ENCODE measurements at places on chromosomes 5 and 9. TPM values are rescaled to one million over a fixed set of nuclear protein-coding genes. Genes with fewer than 3 reads are reported as not detected.

- H3K4me1 ChIP-seq, result no peaks in the 10 kb centered on the region
- DNase-seq, result no peak
- no peaks in the 10 kb centered on the region for H3K36me3 ChIP-seq
- no peak overlapping the region for H3K27ac ChIP-seq
- no peak overlapping the region for H3K4me3 ChIP-seq
- no peaks in the 10 kb centered on the region for H3K27me3 ChIP-seq
These were observed 135.8 kb downstream of the ROR2 start for GRCh38 chr9:91814201-91814600.

The NUTM2F gene
- not detected for total RNA-seq

DNA sequence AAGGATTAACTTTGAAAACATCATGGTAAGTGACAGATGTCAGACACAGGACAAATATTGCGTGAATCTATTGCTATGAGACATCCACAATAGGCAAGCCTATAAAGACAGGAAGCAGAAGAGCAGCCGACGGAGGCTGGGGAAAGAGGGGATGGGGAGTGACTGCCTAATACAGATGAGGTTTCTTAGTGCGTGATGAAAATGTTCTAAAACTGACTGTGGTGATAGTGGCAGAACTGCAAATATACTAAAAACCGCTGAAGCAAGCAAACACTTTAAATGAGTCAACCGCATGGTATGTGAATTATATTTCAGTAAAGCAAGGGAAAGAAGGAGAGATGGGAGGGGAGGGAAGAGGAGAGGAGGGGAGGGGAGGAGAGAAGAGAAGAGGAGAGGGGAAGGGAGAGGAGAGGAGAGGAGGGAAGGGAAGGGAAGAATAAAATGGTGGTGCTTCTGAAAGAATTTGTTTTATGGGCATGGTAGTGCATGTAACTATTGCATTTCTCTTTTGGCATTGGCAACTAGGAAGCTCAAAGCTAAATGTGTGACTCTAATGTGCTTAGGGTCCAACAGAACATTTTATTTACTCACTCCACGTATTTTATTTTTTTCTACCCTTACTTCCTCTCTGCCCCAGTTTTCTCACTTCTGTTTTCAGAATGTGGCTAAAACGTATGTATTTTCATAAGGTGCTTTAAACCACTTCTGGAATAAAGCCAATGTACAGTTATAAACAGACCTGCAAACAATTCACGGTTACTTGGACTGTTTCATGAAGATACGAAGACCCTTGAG, 21.3 kb downstream of the AKNA start:
- H3K4me1 ChIP-seq, result peaks cover 88% of the 10 kb centered on the region
- peak; percentile 74 for DNase-seq
- no peaks in the 10 kb centered on the region for H3K27me3 ChIP-seq
- H3K27ac ChIP-seq, result peak overlapping the region; percentile 80
- peak overlapping the region; percentile 45 for H3K4me3 ChIP-seq

DNA sequence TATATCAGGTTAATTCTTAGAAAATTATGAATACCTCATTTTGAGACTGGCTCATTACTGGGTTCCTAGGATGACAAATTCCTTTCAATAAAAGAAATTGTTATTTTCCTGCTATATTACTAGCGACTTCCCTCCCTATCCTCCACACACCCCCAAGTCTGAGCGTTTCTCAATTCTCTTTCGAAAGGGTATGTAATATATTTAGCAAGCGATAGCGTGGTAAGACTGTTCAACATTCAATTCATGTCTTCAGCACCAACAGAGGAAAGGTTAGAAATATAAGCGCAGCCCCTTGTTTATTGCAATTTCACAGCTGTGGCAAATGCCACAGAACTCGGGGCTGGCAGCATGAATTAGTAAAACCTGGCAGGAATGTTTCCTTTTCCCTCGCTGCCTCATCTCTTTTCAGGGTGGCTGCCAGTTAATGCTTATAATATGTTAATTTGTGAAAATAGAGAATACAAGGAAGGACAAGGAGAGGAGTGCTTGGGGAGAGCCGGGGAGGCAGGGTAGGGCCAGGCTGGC, 152.7 kb upstream of the TBCA start:
- peaks cover 4% of the 10 kb centered on the region for H3K27me3 ChIP-seq
- no peak overlapping the region for H3K27ac ChIP-seq
- DNase-seq, result no peak
- no peak overlapping the region for H3K4me3 ChIP-seq
- no peaks in the 10 kb centered on the region for H3K4me1 ChIP-seq

The PAX5 gene
- total RNA-seq, result 275 TPM

DNA sequence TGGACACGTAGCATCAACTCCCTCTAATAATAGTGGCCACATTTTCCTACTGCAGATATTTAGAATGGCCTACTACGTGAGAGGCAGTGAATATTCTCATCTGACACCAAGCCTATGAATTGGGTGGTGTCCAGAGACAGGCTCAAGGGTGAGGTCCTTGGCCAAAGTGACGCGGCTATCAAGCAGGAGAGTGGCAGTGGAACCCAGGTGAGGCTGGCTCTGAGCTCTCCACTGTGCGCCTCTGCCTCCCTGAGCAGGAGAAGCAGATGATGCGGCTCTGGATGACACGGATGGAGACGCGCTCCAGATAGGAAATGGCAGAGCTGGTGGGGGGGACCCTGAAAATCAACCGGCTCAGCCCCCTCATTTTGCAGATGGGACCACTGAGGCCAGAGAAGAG, 69.7 kb downstream of the CFAP77 start:
- no peak overlapping the region for H3K4me3 ChIP-seq
- H3K36me3 ChIP-seq, result no peaks in the 10 kb centered on the region
- no peak for DNase-seq
- no peak overlapping the region for H3K27ac ChIP-seq
- no peaks in the 10 kb centered on the region for H3K27me3 ChIP-seq

- peak overlapping the region; percentile 83 for H3K27ac ChIP-seq
- no peaks in the 10 kb centered on the region for H3K36me3 ChIP-seq
- no peak overlapping the region for H3K4me3 ChIP-seq
- no peaks in the 10 kb centered on the region for H3K27me3 ChIP-seq
- DNase-seq, result no peak
- peaks cover 49% of the 10 kb centered on the region for H3K4me1 ChIP-seq
These were observed 2.2 kb upstream of the LCN6 start for GRCh38 chr9:136750526-136750925.

- H3K27ac ChIP-seq, result no peak overlapping the region
- DNase-seq, result no peak
- H3K36me3 ChIP-seq, result no peaks in the 10 kb centered on the region
- H3K27me3 ChIP-seq, result peaks cover 17% of the 10 kb centered on the region
These were observed 1.3 kb upstream of the ZBTB34 start for GRCh38 chr9:126859111-126859510.

The HDHD3 gene
- 26.2 TPM for total RNA-seq

- no peak overlapping the region for H3K4me3 ChIP-seq
- H3K27me3 ChIP-seq, result no peaks in the 10 kb centered on the region
- no peak overlapping the region for H3K27ac ChIP-seq
- no peaks in the 10 kb centered on the region for H3K36me3 ChIP-seq
- DNase-seq, result no peak
These were observed 201.7 kb upstream of the PTGER4 start for GRCh38 chr5:40477856-40478546.

DNA sequence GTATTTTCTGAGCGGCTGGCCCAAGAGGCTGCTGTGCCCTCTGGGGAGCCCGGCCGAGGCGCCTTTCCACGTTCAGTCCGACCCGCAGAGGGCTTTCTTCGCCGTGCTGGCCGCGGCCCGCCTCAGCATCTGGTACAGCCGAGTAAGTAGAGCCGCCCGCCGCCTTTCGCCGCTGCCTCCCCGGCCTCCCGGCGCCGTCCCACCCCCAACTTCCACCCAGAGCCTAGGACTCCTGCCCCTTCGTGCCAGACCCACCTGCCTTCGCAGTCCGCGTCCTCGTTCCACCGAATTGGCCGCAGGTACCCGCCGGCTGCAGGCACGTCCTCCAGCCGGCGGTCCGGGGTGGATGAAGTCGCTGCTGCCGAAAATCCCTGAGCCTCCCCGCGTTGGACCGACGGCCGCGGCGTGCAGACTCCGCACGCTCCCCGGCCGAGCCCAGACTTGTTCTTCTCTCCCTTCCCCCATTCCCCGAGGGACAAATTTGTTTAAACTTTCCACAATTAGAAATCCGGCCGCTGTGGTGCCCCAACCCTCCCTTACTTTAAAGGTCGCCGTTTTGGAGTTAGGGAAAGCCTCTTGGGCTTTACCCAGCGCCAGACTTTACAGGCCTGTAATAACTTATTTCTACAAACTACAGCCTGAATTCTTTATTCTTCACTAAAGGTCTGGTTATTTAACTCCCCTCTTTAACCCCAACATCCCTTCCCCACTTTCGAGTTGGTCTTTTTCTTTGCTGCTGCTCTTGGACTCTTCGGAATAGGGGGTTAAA, 589 bp downstream of the RIC1 start:
- H3K27me3 ChIP-seq, result no peaks in the 10 kb centered on the region
- H3K27ac ChIP-seq, result peak overlapping the region; percentile 93
- H3K4me3 ChIP-seq, result peak overlapping the region; percentile 92
- DNase-seq, result peak; percentile 49
- peaks cover 50% of the 10 kb centered on the region for H3K4me1 ChIP-seq

DNA sequence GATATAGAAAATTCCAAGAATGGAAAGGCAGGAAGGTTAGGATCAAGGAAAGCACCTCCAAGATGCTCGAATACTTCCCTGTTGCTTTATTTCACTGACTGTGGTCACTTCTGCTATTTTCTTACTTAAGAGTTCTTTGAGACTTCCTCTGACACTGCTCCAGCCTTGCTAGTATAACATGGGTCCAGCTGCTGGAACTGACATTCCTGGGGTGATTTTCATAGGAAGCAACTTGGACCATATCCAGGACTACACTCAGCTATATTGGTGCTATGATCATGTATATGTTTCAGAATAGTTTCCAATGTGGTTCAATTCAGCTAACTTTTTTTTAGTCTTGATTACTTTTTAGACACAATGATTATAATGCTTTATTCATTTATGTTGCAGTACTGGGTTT, 81.6 kb upstream of the CKMT2 start:
- no peaks in the 10 kb centered on the region for H3K36me3 ChIP-seq
- H3K27ac ChIP-seq, result no peak overlapping the region
- no peaks in the 10 kb centered on the region for H3K27me3 ChIP-seq
- no peak for DNase-seq
- no peak overlapping the region for H3K4me3 ChIP-seq
- H3K4me1 ChIP-seq, result no peaks in the 10 kb centered on the region

The MEIKIN gene
- 0.75 TPM for total RNA-seq

- no peaks in the 10 kb centered on the region for H3K36me3 ChIP-seq
- no peak overlapping the region for H3K4me3 ChIP-seq
- no peak overlapping the region for H3K27ac ChIP-seq
- DNase-seq, result no peak
These were observed 96.5 kb downstream of the JAKMIP2 start for GRCh38 chr5:147685993-147686392.

- no peaks in the 10 kb centered on the region for H3K27me3 ChIP-seq
- no peak for DNase-seq
- no peak overlapping the region for H3K4me3 ChIP-seq
- peaks cover 2% of the 10 kb centered on the region for H3K36me3 ChIP-seq
These were observed 71.8 kb upstream of the LRRC70 start for GRCh38 chr5:62506659-62507460.

The PTPN3 gene
- not detected for total RNA-seq

The SH3RF2 gene
- not detected for total RNA-seq

The PCDHB4 gene
- total RNA-seq, result not detected

- no peaks in the 10 kb centered on the region for H3K27me3 ChIP-seq
- H3K4me3 ChIP-seq, result no peak overlapping the region
- H3K36me3 ChIP-seq, result no peaks in the 10 kb centered on the region
- no peak overlapping the region for H3K27ac ChIP-seq
- peaks cover 10% of the 10 kb centered on the region for H3K4me1 ChIP-seq
- DNase-seq, result no peak
These were observed 509.8 kb downstream of the DMAC1 start for GRCh38 chr9:7289773-7290172.

DNA sequence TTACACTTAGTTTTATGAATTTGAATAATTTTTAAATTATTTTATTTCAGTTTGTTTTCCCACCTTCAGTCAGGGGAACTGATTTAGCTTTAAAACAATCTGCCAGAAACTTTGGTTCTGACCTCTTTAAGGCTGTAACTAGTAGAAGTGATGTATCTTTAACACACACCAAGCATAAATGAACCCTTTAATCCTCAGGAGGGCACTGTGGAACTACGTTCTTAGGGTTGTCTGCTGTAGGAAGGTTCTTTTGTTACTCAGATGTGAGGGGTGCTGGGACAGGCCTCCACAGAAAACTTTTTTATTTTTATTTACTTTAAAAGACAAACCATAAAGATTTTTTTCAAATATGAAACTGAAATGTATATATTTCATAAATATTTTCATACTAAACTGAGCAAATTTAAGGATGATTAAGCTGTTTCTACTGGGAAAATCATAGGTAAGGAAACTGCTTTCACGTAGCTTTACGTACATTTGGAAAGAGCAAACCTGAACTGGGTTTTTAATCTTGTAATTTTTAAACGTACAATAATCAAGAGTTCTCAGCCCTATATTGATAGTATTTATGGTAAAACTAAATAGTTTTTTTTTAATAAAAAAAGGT, 5.3 kb downstream of the KLF4 start:
- H3K4me1 ChIP-seq, result peaks cover 17% of the 10 kb centered on the region
- H3K36me3 ChIP-seq, result no peaks in the 10 kb centered on the region
- DNase-seq, result peak; percentile 65
- no peak overlapping the region for H3K27ac ChIP-seq
- no peak overlapping the region for H3K4me3 ChIP-seq
- no peaks in the 10 kb centered on the region for H3K27me3 ChIP-seq

DNA sequence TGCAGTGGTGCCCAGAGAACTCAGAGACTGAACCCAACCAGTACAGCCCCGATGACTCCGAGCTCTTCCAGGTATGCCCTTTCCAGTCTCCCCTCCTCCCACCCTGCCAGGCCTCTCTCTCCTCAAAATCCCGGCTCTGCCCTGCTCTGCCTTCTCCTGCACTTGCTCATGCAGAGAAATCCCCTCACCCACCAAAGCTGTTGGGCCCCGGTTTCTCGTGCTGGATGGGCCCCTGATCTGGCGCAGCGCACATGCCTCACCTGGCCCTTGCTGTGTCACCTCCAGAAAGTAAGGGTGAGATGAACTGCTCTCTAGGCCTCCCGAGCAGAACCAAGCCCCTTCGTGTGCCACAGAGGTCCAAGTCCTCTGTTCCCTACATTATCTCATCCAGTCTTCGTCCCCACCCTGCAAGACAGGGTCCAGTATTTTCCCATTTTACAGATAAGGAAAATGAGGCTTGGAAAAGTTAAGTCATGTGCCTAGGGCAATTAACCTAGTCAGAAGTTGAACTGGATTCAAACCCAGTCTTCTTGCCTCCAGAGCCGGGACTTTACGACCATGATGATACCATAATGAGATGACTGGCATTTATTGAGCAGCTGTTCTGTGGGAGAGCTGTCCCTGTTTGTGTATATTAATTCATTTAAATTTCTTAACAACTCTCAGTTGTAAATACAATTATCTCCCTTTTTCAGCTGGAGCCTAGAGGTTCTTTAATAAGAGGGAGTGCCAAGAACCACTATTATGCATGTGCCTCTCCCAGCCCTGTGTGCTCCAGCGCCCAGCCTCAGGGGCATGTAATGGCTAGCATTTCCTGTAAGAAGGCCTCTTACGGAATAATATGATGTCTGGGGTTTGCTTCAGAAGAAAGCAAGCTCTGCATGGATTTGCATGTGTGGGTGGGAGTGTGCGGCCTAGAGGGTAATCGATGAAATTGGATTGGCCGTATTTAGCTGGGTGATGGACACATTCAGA, 90.7 kb downstream of the PPARGC1B start:
- no peak overlapping the region for H3K4me3 ChIP-seq
- H3K36me3 ChIP-seq, result no peaks in the 10 kb centered on the region
- H3K27me3 ChIP-seq, result no peaks in the 10 kb centered on the region
- no peaks in the 10 kb centered on the region for H3K4me1 ChIP-seq
- DNase-seq, result no peak

- no peaks in the 10 kb centered on the region for H3K36me3 ChIP-seq
- H3K4me1 ChIP-seq, result peaks cover 9% of the 10 kb centered on the region
These were observed 38.6 kb downstream of the ZNF366 start for GRCh38 chr5:72468606-72469005.
